ENCODE measurements at places on chromosomes 11 and 22. TPM values are rescaled to one million over a fixed set of nuclear protein-coding genes. Genes with fewer than 3 reads are reported as not detected.

Gene JHY
- not detected for total RNA-seq

Gene CRYBA4
- not detected for total RNA-seq

Gene MUC6
- total RNA-seq, result not detected

Gene TNNI2
- not detected for total RNA-seq

Gene OR4C46
- total RNA-seq, result not detected

Gene PGA3
- total RNA-seq, result not detected

DNA sequence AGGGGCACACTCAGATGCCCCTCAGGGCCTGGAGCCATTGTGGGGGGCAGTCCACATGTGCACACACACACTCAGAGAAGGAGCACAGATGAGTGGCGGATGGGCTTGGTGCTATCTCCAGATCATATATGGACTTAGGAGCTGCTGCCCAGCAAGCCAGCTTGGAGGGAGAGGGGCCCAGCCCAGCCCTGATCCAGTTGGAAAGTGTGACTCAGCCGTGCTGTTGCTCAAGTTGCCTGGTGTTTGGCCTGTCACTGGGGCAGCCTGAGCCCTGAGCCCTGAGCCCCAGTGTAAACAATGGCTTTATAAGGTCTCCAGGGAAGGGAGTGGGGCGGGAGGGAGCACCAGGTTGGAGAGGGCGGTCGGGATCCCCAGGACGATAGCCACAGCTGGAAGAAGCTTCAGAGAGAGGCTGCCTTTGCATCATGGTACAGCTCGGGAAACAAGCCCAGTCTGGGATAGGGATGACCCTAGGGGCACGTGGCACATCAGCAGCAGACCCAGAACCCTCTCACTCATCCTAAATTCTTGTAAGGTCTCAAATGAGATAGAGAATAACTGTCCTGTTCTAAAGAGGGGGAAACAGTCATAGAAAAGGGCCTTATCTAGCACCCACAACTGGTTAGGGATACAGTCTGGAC is 4.8 kb downstream of the SELENOM start:
- DNase-seq, result no peak
- no peak overlapping the region for H3K4me3 ChIP-seq
- peaks cover 7% of the 10 kb centered on the region for H3K4me1 ChIP-seq
- no peaks in the 10 kb centered on the region for H3K27me3 ChIP-seq

DNA sequence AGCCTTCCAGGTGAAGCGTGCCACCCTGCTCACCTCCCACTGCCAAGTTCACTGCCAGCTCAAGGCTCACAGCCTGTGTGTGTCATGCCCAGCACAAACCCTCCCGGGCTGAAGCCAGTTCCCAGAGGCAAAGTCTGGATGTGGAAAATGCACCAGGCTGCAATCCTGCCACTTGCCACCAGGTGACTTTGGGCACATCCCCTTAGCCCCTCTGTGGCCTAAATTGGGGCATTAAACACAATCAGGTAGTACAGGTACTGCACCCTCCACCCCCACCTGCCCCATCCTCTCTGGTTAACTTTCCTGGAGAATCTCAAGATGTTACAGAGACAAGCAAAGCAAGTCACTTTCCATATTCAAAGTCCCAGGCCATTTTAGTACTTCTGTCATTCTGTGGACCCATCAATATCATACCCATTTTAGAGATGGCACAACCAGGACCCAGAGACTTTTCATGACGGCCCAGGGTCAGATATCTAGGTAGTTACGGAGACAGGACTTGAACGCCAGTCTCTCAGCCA is 1.8 kb upstream of the RASD2 start:
- H3K36me3 ChIP-seq, result no peaks in the 10 kb centered on the region
- H3K4me3 ChIP-seq, result no peak overlapping the region
- peak; percentile 69 for DNase-seq
- no peaks in the 10 kb centered on the region for H3K27me3 ChIP-seq
- no peak overlapping the region for H3K27ac ChIP-seq

DNA sequence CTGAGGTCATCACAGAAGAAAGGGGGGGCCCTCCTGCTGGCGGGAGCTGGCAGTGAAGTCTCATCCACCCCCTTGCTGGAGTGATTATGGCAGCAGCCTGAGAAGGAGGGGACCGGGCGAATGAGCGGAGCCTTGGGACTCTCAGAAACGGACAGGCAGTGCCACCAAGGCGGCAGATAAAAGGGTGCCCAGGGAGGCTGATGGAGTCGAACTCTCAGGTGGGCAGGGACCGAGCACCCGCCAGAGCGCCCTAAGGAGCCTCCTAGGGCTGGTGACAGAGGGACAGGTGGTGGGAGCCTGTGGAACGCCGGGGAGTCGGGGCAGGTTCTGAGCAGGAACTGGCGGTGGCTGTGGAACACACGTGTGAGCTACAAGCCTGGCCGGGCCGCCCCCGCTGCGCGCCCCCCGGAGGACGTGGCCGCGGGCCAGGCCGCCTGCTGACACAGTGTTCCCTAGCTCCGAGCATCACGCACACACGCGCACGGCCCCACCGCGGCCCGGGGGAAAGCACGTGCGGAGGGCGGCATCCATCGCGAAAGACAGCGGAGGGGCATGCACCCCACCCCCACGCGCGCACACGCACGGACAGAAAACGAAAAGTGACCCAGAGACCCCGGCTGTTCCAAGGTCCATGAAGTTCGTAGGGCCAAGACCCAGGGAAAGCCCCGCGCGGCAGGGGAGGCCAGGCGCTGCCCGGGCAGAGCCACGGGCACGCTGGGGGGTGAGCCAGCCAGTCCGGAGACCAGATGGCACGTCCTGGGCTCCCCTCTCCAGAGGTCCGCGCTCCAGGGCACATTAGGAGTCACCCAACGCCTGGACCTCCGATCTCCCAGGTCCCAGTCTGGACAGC is 1.0 kb downstream of the VWCE start:
- H3K4me1 ChIP-seq, result peaks cover 15% of the 10 kb centered on the region
- no peaks in the 10 kb centered on the region for H3K27me3 ChIP-seq
- H3K4me3 ChIP-seq, result peak overlapping the region; percentile 73
- no peaks in the 10 kb centered on the region for H3K36me3 ChIP-seq

- no peaks in the 10 kb centered on the region for H3K27me3 ChIP-seq
- no peak overlapping the region for H3K27ac ChIP-seq
- peaks cover 43% of the 10 kb centered on the region for H3K4me1 ChIP-seq
- no peak overlapping the region for H3K4me3 ChIP-seq
- no peaks in the 10 kb centered on the region for H3K36me3 ChIP-seq
Measured at GRCh38 chr11:27696961-27697360, 3.3 kb downstream of the BDNF start.

DNA sequence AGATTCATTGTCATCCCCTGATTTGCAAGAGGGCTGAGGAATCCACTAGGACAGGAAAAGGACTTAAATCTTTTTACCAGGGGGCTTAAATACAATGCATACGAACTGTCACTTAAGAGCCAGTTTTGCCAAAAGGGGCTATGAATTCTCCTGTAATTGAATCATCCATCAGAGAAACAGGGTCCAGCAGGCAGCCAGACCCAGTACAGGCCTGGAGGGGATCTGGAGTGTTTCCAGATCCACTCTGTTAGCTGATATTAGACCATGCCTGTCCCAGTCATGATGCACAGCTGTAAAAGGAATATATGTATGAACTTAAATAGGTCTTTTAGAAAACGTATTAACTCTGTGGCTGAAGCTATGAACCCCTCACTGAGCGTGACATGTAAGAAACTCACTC is 53.8 kb upstream of the PRSS23 start:
- H3K36me3 ChIP-seq, result no peaks in the 10 kb centered on the region
- no peaks in the 10 kb centered on the region for H3K4me1 ChIP-seq
- 0 out of 2 replicates have a peak, but pooled peaks cover 3% of the 10 kb centered on the region for H3K27me3 ChIP-seq
- no peak for DNase-seq

GRCh38 chr11:11857769-11858168 is 16.0 kb downstream of the USP47 start:
- no peaks in the 10 kb centered on the region for H3K36me3 ChIP-seq
- no peaks in the 10 kb centered on the region for H3K27me3 ChIP-seq
- no peaks in the 10 kb centered on the region for H3K4me1 ChIP-seq

GRCh38 chr11:116192509-116193210 is 580.1 kb downstream of the BUD13 start:
- H3K27ac ChIP-seq, result no peak overlapping the region
- H3K4me1 ChIP-seq, result no peaks in the 10 kb centered on the region
- H3K36me3 ChIP-seq, result no peaks in the 10 kb centered on the region
- no peak overlapping the region for H3K4me3 ChIP-seq
- DNase-seq, result no peak

DNA sequence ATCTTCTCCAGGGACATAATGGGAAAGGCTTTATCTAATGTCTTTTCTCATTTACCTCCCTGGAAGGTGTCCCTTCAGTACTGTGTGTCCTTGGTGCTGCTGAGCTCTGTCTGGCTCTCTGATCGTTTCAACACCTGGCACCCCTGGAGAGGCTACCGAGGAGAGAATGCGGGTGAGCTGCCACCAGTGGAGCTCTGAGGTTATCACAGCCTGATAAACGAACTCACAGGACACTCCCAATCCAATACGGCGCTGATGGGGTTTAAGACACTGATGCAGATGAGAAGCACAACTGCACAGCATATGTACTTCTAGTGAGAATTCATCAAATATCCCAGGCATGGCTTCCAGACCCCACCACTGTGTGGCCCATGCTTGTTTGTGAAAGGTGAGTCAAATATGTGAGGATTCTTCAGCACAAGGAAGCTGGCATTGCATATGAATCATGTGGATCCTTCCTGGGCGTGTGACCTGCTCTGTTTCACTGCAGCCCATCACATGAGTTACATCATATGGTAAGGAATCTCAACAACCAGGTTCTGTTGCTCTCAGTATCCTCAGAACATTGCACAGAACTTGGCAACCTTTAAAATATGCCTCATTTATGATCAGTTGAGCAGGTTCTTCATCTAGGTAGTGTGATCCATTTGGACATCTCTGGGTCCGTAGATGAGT is 34.8 kb upstream of the VWA5A start:
- no peaks in the 10 kb centered on the region for H3K27me3 ChIP-seq
- no peaks in the 10 kb centered on the region for H3K36me3 ChIP-seq
- no peaks in the 10 kb centered on the region for H3K4me1 ChIP-seq
- DNase-seq, result no peak
- H3K4me3 ChIP-seq, result no peak overlapping the region

DNA sequence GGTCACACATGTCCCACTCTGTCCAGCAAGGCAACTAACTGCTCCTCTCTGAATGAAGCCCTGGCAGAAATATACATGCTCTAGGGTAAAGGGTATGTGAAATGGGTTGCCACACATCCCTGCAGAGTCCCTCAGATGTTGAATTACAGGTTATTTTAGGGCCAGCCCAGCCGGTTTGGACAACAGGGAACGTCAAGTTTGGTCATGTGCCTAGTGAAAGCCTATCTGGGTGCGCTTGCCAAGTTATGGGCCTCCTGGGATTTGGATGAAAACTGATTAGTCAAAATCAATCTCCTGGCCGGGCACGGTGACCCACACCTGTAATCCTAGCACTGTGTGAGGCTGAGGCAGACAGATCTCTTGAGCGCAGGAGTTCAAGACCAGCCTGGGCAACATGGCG is 10.4 kb downstream of the AP1B1 start:
- H3K36me3 ChIP-seq, result peaks cover 3% of the 10 kb centered on the region
- no peak overlapping the region for H3K4me3 ChIP-seq
- DNase-seq, result no peak
- H3K4me1 ChIP-seq, result peaks cover 3% of the 10 kb centered on the region

- H3K36me3 ChIP-seq, result no peaks in the 10 kb centered on the region
- peak; percentile 78 for DNase-seq
- no peak overlapping the region for H3K4me3 ChIP-seq
- no peaks in the 10 kb centered on the region for H3K27me3 ChIP-seq
- peaks cover 14% of the 10 kb centered on the region for H3K4me1 ChIP-seq
- no peak overlapping the region for H3K27ac ChIP-seq
Measured at GRCh38 chr11:65593518-65594414, 1.8 kb downstream of the KCNK7 start.

- DNase-seq, result peak; percentile 78
Measured at GRCh38 chr22:49930596-49931412, 12.4 kb downstream of the CRELD2 start.

DNA sequence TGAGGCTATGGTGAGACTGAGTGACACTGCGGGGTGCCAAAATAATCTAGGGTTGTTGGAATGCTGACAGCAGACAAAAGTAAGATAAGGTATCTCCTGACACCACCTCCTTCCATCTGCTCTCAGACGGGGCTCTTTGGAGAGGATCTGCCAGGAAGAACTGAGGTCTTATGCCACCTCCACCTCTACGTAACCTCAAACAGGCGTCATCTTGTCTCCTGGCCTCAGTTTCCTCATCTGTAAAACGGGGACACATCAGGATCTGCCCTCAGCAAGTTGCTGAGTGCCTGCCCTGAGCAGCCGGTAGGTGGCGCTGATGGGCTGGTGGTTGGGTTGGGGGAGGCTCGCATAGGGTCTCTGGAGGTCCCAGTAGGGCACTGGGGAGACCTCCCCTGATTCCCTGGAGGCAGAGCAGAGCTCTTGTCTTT is 1.7 kb upstream of the MYEOV start:
- H3K27ac ChIP-seq, result no peak overlapping the region
- peak; percentile 74 for DNase-seq
- H3K27me3 ChIP-seq, result no peaks in the 10 kb centered on the region
- H3K4me1 ChIP-seq, result peaks cover 15% of the 10 kb centered on the region

DNA sequence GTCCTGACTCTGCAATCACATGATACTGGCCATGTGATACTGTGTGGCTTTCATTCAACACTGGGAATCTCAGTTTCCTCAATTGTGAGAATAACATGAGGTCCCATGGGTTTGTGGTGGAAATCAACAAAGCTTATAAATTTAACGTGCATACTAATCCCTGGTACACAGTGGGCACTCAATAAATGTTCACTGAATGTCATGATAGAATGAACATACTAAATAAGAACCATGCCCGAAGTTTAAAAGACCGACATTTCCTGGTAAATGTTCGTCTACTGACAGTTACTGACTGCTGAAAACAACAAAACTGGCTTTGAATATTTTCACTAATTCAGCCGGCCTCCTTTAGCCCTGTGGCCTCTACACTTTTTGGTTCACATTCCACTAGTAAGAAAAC is 62.3 kb upstream of the CCT8L2 start:
- no peak for DNase-seq
- H3K27me3 ChIP-seq, result no peaks in the 10 kb centered on the region
- H3K36me3 ChIP-seq, result no peaks in the 10 kb centered on the region
- H3K27ac ChIP-seq, result no peak overlapping the region
- no peaks in the 10 kb centered on the region for H3K4me1 ChIP-seq

DNA sequence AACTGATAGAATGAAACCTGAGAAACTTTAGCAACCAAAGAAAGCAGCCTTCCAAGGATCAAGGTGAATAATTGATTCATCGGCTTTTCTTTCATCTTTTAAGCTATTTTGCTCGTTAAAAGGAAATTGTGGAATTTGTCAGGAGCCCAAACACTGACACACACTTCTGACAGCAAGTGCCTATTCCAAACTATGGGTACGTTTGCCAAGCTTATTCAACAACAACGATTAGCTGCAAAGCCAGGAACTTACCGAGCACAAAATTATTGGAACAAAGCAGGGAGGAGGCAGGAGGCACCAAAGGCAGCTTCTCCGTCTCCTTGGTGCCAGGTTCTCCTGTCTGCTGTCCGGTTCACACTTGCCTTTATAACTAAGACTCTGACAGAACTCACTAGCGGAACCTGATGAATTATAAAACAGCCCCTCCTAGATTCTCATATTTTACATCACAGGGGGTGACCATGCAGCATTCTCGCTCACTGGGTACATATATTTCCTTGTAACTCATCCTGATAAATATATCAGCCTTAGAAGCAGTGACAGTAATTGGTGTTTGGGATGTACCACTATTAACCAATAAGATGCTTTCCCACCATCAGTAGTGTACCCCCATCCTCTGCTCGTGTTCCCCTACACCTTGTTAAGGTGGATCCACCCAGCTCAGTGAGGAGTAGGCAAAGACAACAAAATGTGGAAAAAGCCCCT is 395.9 kb upstream of the CCDC90B start:
- DNase-seq, result peak; percentile 47
- H3K27ac ChIP-seq, result peak overlapping the region; percentile 79
- no peaks in the 10 kb centered on the region for H3K36me3 ChIP-seq
- peaks cover 66% of the 10 kb centered on the region for H3K4me1 ChIP-seq
- peak overlapping the region; percentile 70 for H3K4me3 ChIP-seq
- no peaks in the 10 kb centered on the region for H3K27me3 ChIP-seq

- no peaks in the 10 kb centered on the region for H3K27me3 ChIP-seq
- H3K36me3 ChIP-seq, result no peaks in the 10 kb centered on the region
- no peak within 1 kb of the TSS for H3K27ac ChIP-seq
Measured at GRCh38 chr11:118263695-118264568, at the start of gene MPZL2. Gene MPZL2 (minus strand): TSS chr11:118264297. CDS start chr11:118264153, 144 bp downstream.

Data from Karpas-422 (cell line).